ENCODE measurements at places on chromosomes 16 and 17.
A peak's percentile ranks its signal among the peaks of the same experiment; 100 is the strongest.

- no peak for DNase-seq
Observed at GRCh38 chr17:53749178-53749577, 73.5 kb upstream of the KIF2B start.

- no peak for DNase-seq
Observed at GRCh38 chr17:34302636-34303035, 16.6 kb upstream of the CCL8 start.

- no peak for DNase-seq
Observed at GRCh38 chr17:68539548-68540467, 27.6 kb downstream of the PRKAR1A start.

DNA sequence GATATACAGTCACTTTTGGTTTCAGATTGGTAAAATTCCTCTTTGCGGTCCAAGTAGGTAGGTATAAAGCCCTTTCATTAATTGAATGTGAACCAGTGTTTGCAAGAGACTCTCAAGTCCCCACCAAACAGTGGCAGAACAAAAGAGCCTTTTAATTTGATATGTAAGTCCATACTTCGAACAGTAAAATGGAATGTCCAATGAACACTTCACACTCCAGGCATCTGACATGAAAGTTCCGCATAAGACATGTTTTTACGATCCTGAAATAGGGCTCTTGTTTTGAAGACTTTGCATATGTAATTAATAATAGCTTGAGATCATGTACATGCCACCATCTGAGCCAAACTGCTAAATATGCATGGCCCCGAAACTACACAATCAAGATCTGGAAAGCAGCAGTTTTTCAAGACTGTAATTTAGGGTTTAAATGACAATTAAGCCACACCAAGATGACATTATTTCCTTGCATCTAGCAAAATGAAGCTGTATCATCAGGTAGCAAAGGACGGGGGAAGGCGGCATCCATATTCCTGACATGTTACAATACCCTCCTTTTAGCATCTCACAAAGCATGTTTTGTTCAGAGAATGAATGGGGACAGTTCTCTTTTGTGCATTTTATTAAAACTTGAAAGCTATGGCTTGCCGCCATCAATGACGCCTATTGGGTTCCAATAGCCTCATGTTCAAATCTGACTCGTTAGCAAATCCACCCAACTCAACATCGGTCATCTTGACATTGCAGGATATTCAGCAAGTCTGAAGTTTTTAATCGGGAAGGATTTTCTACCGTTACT is 39.4 kb downstream of the LITAF start:
- DNase-seq: no peak

DNA sequence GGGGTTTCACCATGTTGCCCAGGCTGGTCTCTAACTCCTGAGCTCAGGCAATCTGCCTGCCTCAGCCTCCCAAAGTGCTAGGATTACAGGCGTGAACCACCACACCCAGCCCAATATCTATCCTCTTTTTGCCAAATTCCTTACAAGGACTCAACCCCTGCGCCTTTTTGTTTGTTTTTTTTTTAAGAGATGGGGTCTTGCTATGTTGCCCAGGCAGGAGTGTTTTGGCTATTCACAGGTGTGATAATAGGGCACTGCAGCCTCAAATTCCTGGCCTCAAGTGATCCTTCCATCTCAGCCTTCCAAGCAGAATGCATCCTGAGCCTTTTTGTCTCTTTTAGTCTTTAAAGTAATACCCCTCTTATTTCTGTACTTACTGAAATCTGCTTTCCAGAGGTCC is 17.0 kb downstream of the SP2 start:
- DNase-seq: no peak

GRCh38 chr17:36761203-36761950 is 160.0 kb downstream of the MRM1 start:
- DNase-seq: no peak

- no peak for DNase-seq
Observed at GRCh38 chr16:2751577-2752034, 832 bp upstream of the SRRM2 start.

DNA sequence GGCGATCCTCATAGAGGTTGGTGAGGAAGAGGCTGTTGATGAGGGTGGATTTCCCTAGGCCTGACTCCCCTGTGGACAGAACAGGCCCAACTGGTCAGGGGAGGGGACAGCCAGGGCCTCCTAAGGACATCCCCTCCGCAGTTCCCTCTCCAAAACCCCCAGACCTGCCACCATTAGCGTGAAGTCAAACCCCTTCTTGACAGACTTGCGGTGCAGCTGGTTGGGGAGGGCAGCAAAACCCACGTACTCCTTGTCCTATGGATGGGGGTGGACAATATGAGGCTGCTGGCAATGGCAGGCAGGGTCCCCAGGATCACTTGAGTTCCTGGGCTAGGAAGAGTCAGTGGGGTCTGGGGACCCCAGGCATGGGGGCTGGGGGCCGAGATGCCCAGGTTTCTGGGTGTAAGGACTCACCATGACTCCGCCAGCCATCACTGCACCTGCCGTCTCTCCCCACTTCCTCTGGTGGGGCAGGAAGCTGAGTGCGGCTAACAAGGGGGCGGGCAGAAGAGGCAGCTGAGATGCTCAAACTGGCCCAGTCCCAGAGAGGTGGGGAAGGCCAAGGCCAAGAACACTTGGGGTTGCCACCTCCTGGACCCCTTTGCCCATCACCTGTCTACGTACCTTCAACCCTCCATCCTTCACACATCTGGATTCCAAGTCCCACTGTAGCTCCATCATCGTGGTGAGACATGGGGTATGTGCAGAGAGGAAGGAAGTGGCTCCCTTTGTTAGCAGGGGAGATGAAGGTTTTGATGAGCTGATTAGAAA is at the start of gene SEPTIN1:
SEPTIN1 (minus strand) TSS at position 451 of the 771 bp plus-strand sequence; CDS start at position 432, 19 bp downstream.
- no peak for DNase-seq

GRCh38 chr16:1036726-1037393 is 35.7 kb upstream of the SSTR5 start:
- DNase-seq: no peak

DNA sequence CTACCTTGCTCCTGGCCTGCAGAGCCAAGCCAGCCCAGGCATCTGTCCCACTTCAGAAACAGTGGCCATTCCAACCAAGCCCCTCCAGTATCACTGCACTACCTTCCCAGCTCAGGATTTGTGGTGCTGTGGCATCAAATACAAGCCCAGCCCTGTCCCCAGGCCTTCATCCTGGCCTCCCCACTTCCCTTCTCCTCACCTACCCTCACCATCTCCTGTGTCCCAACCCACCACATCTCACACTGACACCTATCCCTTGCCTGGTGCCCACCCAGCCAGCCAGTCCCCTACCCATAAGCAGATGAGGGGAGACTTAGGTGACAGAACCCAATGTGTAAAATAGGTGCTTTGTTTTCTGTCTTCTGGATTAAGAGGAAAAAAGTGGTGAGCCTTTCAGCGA is 66.0 kb upstream of the CDH5 start:
- DNase-seq: no peak

DNA sequence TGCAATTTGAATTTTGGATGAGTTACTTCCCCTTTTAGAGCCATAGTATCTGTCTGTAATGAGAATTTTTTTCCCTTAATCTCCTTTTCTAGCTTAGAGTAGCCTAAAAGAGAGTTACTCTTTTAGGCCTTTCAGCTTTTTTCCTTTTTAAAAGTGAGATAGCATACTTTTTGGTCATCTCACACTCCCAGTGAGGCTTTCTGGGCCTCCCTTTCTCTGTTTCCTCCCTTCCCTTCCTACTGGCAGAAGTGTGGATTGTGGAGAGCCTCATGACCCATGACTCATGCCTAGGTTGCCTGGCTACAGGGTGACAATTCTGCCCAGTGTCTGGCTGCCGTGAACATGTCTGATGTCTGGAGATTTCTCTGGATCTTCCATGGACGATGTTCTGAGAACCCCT is 15.2 kb downstream of the KRT23 start:
- DNase-seq: no peak

DNA sequence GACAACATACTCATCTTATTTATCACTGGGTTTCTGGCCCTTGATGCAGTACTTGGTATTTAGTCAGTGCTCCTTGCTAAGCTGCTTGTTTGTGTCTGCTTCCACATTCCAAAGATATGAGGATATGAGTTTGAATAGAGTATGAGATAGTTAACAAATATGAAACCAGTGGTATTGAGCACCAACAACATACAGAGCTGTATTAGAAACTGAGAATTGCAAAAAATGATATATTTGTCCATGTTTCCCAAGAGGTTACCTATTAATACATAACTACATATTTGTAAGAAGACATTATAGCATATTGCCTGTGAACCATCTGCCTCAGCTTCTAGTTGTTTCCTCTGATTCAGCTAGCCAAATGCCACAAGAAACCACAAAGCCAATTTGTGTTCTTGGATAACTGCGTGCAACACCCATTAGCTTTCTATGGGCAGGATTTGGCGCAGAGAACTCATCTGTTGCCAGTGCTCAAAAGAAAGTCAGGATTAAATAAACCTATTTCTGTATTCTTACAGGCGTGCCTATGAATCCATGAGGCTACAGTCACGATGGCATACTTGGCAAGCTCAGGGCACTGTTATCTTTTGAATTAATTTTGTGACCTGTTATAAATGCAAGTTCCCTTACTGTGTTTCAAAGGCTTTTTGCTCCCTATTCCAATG is 194.4 kb downstream of the MAP2K6 start:
- peak; percentile 91 for DNase-seq
